CD4-positive, alpha-beta T cell (primary cell): ENCODE measurements at places on chromosomes 3 and 15.

GRCh38 chr3:101819649-101820206 is 29.6 kb upstream of the NFKBIZ start:
- DNase-seq = no peak

DNA sequence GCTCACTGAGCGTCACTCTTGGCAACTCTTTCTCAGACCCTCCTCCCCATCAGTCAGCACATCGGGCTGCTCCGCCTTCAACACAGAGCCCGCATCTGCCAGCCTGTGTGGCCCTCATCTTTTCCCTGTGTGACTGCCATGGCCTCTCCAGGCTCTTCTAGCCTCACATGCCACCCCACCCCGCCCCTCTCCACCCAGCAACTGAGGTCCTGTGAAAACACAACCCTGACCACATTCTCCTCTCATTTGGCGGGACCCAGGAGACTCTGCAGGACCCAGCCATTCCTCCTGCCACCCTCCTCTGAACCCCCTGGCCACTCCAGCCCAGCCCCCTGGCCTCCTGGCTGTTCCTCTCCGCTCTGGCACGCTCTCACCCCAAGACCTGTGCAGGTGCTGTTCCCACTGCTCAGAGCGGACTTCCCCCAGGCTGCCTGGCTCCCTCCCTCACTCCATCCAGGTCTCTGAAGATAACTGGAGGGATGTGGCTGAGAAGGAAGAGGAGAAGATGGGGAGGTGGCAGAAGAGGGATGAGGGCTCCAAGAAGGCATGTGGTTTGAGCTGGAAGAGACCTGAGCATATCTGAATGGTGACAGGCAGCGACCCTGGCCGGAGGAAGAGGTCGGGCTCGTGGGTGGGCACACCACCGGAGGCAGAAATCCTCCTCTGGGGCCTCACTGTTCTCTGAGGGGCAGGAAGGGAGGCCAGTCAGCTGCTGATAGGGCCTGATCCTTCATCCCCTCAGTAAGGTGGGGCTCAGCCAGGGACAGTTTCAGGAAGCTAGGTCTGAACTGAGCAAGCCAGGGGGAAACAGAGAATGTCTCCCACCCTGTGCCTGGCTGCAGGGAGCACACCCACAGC is 111.2 kb upstream of the RPL32 start:
- no peak for DNase-seq

DNA sequence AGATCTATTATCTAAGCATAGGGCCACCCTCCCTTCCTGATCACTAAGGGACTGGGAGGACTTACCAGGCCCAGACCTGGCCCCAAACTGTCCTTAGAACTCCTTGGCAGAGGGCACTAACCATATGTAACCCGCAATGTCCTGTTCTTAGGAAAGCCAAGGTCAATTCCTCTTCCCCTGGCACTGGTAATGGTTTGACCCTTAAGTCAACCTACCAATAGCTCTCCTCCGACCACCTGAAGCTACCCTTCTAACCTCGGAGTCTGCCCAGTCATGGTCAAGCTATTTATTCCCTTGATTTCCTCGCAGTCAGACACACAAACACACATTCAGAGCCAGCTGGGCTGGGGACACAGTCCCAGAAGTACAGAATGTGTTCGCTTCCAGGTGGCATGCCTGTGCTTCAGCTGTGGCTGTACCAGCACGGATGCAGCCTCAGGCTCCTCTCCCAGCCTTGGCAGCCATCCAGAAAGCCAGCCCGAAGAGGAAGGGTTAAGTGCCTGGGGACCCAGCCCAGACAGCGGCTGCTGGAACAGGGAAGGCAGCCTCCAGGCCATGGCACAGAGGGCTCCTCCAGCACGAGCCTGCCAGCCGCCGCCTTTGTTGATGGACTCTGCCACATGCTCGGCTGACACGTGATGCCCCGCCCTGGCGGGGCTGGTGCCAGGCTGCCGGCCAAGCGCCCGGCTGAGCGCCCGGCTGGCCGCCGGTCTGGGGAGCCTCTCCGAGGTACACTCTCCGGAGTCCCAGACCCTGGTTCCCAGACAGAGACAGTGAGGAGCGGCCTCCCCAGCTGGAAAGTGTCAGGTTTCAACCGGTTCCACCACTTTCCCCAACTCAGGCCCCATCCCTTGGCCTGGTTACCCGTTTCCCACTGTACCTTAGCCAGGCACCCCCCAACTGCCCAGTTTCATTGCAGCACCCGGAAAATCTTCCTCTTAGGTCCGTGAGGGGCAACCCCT is 5.5 kb downstream of the BMF start:
- DNase-seq = no peak

GRCh38 chr3:182793663-182794454 is 555 bp downstream of the ATP11B start:
- peak; percentile 10 for DNase-seq

DNA sequence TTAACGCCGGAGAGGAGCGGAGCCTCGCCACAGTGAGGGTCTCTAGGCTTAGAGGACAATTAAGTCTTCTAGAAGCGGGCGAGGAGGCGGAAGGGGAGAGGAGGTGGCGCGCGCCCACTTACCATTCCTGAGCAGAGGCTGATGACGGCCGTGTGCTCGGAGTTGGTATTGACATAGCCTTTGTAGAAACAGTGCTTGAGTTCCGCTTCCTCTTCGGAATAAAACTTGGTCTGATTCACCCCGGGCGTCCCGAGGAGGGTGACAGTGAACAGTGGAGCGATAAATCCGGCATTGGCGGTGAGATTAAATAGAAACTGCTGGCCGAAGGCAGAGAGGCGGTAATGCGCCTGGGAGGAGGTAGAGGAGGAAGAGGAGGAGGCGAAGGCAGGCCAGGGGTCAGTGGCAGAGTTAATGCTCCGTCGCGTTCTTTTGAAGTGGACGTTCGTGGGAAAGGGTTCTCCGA is 1.3 kb downstream of the ADAMTS9 start:
- no peak for DNase-seq

GRCh38 chr3:21526461-21526860 is 224.5 kb downstream of the ZNF385D start:
- no peak for DNase-seq

GRCh38 chr3:186427627-186428281 is 65.7 kb upstream of the DGKG start:
- no peak for DNase-seq

DNA sequence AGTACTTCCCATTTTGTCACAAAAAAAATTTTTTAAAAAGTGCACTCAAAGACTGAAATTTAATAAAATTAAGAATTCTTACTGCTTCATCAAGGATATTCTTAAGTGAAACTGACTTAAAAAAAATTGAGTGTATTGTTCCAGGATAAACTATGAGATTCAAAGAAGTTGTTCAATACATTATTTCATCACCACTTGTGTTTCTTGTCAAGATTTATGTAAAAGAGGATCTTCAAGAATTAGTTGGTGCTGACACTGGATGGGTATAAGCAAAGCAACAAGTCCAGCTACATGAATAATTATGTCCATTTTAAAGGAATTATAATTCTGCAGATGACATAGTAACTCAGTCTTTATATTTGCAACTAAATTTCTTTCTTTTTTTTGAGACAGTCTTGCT is 4.3 kb upstream of the AP4E1 start:
- DNase-seq = no peak

DNA sequence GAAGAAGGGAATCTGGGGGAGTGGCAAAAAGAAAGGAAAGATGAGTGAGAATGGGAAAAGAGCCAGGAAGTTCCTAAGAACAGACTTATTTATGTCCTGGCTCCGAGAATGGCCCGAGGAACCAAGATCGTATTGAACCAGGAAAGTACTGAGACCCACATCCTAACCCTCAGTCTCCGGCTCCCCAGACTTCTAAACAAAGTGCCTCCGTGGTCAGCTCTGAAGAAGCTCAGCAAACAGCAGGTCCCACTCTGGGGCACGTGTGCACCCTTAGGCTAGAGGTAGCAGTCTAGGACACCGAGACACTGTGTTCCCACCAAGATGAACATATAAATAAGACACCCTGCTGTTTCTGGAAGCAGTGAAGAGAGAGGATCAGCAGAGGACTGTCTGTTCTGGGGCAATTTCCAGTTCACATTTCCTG is 307.4 kb downstream of the NTRK3 start:
- DNase-seq = no peak

GRCh38 chr3:183892610-183893214 is 8.0 kb upstream of the PARL start:
- no peak for DNase-seq

- DNase-seq = no peak
Measured at GRCh38 chr15:69200832-69201745, 40.7 kb downstream of the GLCE start.

DNA sequence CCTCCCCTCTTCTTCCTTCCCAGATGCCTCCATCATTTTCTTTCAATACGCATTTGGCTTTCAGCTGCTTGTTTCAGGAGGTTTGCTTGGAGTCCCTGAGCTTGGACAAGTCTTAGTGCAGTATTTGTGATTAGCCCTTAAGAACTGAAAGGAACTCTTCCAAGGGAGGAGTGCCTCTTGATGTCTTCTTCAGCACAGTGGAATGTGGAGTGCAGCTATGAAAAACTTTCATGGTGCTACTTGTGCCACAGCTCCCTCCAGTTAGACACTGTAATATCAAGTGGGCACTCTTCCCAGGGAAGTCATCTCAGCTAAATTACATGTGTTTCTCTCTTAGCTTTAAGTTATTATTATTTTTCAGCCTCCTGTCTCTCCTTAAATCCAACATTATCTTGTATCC is 173.1 kb downstream of the NECTIN3 start:
- DNase-seq = no peak

- DNase-seq = no peak
Measured at GRCh38 chr3:85455561-85456200, 496.9 kb downstream of the CADM2 start.
